ENCODE measurements at places on chromosomes 6 and 20.

DNA sequence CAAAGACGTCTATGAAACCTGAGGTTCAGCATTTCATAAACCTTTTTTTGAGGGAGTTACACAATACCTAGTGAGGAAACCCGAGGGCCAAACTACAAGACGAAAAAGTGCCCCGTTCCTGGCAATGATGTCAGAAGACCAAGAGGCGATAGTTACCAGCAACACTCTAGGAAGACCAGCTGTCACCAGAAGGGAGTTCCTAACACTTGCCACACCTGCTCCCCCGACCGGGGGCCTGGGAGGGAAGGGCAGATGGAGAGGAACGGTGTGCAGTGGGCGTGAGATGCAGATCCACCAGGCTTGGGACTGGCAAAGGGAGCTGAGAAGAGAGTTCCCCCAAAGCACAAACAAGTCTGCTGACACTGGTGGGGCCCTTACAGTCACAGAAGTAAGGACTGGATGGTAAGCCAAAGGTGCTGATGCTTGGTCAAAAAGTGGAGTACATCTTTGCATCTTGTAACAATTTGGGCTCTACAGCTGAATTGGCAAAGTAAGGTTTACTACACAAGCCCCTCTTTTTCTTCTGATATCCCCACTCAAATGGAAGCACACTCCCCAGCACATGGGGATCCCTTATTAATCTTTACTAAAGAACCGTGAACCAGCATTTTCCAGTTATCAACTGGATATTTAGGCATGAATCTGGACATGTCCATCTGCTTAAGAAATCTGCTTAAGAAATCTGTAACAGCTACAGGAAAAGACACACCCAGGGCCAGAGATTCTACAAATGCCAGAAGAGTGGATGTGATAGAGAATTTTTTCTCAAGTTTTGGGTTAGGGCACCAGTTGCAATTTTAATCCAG is 38.5 kb downstream of the PANK2 start:
- ATAC-seq = no peak

DNA sequence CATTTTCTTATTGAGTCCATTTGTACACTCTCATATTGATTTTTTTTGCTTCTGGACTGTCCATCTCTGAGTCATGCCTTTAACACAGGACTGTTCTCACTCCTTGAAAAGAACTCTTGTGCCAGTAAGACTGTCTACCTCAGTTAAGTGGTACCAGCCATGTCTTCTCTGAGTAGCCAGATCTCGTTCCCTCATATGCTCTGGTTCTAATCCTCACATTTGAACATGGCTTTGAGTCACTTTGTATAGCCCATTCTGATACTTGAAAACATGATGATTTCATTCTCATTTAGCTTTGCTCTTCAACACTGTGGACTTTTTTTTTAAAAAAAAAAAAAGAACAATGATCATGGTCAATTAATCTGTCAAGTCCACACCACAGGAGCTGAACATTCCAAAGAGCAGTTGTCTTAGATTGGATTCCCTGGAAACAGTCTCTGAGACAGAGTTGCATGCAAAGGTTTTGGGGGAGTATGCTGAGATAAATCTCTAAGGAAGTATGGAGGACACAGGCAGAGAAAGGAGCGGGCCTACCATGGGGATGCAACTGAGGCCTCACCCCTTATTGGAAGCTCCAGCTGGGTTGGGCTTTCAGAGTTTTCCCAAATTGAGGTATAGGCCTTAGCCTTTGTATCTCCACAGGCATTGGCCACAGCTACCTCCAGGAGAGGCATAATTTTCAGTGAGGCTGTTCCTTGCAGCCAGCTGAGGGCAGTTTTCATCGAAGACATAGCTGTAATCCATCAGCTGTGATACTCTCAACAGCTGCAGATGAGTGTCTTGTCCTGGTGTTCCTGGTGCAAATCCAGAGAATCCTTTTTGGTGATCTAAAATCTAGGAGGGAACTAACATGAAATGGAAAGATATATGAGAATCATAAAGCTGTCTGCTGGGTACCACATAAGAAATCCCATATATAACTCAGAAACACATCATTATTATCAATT is 6.0 kb upstream of the PTCHD4 start:
- ATAC-seq = no peak

- ATAC-seq = no peak
Observed at GRCh38 chr6:9537381-9537780, 877.5 kb downstream of the TFAP2A start.

DNA sequence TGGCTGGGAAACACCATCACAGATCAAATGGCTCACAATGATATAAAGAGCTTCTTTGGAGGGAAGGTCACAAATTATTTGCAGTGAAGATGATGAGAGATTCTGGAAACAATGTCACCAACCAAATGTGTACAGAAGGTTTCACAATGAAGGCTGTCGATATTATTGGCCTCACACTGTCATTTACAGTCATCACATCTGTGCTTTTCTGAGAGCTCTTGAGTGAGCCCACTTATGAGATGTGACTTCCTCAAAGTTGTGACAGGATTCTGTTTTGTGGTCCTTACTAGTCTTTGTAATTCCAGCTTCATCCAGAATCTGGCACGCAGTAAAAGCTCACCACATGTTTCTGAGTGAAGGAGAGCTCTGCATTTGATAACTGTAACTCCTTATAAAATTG is 133.6 kb downstream of the LMBRD1 start:
- no peak for ATAC-seq

GRCh38 chr6:95978230-95978629 is 37.5 kb upstream of the FUT9 start:
- ATAC-seq = no peak

- ATAC-seq = no peak
Observed at GRCh38 chr20:38406476-38406875, 28.7 kb downstream of the SNHG17 start.

DNA sequence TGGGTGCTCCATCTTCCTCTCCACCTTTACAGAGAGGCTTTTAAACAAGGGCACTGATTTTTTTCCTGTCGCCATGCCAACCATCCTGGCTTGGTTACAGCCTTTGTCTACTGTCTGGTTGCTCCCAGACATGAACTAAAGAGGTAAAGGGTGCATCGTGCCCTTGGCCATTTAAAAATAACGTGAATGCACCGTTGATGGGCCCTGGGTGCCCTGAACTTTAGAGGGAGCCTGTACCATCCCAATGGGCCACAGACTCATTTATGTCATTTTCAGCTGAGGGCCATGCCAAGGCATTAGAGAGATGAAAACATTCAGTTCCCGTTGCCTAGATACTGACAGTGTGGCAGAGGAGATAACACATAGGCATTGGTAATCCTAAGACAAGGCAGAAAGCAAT is 23.3 kb downstream of the TMC2 start:
- no peak for ATAC-seq

DNA sequence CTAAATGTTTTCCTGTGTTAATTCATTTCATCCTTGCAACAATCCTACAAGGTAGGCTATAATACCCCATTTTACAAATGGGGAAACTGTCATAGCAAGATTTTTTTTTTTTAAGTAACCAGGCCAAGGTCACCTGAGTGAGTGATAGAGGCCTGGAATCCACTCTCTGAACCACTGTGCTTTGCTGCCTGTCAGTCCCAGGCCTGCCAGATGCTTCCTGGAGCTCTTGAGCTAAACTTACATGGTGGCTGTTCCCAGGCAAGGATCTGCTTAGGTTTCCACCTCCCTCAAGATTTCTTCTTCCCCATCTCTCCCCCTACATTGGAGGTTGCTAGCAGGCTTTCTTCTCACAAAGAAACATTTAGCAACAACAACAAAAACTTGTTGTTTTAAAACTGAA is 32.7 kb upstream of the RNF8 start:
- no peak for ATAC-seq

- no peak for ATAC-seq
Observed at GRCh38 chr6:147666255-147666654, 157.8 kb downstream of the SAMD5 start.

- no peak for ATAC-seq
Observed at GRCh38 chr6:24864343-24864742, 65.6 kb upstream of the ARMH2 start.

GRCh38 chr6:110547266-110547964 is 71.0 kb upstream of the SLC22A16 start:
- no peak for ATAC-seq

DNA sequence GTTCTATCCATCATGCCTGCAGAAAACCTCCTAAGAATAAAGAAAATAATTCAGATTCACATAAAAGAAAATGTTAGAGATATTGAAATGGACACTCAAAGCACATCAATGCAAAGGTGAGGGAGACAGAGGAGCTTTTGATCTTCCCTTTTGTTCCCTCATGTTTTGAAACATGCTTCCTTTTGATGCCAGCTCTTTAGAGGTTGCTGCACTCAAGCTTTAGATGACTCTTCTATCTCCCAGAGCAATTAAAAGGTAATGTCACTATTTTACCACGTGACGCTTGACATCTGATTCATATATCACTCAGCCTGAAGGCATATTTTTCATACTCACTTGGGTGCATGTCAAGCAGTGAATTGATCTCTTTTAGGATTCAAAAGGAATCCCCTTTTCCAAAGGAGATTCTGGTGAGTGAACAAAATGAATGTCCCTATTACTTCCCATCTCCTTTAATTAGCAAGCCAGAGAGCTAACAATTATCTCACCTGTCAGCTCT is 1026.7 kb downstream of the KIF16B start:
- ATAC-seq = no peak

DNA sequence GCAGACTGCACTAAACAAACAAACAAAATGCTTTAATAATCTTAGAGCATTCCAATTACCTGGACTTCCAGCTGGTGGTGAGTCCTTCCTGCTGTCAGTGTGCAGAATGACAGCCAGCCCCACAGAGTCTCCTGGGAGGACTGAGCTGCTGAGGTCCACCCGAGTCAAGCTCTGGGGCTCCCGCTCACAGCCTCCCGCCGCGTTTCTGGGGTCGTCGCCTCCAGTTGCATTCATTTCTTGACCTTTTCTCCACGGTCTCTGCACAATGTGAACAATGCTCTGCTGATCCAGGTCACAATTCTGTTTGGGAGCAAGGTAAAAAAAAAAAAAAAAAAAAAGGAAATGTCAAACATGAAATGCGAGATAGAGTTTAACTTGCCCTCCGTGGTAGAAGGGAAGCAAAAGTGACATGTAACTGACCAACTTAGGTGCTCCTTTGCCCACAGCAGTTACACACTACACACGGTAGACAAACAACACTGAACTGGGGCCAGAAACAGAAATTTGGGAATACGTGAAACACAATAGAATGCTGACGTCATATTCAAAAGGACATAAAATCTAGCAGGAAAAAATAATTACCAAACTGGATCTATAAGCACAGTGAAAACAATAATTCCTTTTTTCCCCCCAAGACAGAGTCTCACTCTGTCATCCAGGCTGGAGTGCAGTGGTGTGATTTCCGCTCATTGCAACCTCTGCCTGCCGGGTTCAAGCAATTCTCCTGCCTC is 464.9 kb downstream of the PRKN start:
- ATAC-seq = no peak

DNA sequence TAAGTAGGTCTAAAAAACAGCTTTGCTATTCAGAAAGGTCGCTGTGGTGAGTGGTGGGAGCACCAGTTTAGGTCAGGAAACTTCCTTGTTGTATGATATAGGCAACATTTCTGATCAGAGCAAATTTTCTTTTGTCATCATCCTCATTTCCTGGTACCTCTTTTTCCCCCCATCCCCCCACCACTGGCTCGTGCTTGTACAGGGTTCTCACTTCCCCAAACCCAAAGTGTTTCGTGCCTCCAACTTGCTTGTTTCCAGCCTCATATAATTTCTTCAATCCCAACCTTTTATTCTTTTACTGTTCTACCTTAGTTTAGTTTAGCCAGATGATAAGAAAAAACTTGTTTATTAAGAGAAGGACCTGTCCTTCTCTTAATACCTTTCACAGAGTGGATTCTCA is 209.4 kb upstream of the JAG1 start:
- no peak for ATAC-seq

- peak; percentile 65 for ATAC-seq
Observed at GRCh38 chr20:29878281-29878741, 1379.2 kb upstream of the DEFB115 start.

- no peak for ATAC-seq
Observed at GRCh38 chr20:50636601-50637540, 54.5 kb downstream of the RIPOR3 start.

GRCh38 chr20:48986899-48987298 is 59.2 kb upstream of the CSE1L start:
- no peak for ATAC-seq

DNA sequence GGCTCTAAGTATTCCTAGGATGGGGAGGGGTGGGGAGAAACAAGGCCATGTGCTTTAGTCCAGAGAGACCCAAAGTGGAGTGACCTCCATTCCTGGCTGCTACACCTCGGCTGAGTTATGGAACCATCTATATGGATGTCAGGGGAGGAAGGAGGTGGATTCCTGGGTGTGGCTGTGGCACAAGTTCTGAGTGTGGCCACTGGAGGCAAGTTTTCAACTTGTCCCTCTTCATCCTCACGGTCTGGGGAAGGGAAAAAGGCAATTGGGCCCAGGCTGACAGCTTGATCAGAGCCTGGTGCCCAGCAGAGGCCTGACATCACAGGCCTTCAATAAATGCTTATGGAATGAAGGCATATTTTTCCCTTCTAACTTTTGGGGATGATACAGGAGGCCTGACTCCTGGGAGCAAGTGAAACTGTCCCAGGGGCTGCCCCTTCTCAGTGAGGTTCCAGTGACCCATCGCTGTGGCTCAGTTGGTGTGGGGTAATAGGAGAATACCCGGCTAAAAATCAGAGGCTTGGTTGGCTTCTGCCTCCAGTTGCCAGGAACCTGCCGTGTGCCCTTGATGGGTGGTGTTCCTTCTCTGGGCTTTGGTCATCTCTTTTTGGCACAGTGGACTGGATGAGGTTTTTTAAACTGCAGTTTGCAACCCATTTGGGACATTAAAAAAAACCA is 1.8 kb upstream of the ITPR3 start:
- ATAC-seq = no peak

DNA sequence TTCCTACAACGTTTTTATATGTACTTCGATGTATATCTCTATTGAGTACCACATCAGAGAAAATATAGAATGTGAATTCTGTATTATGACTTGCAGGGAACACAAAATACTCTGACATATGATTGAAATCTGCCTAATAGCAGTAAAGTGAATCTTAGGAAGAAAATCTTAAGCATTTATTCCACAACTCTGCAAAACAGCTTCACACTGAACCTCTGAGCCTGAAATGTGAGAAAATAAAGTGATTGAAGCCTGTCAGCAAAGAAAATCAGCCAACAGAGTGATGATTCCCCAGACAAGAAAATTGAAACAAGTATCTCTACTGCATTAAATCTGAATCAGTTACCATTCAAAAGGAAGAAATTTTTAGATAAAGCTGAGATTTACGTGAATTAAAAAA is 499.5 kb upstream of the RNF217 start:
- no peak for ATAC-seq

DNA sequence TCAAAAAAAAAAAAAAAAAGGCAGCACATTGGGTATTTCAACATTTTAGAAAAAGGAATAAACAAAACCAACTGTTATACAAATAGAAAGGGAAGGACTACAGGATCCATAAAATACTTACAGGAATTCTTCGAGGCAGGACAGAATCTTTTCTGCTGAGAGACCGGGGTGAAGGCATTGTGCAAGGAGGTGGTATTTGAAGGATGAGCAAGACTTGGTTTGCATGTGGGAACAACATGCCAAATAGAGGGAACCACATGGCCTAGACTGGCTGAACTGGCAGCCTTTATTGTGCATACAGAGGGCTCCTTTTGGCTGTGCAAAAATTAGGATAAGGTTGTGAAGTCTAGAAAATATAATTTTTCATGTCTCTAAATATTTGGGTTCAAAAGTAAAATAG is 62.9 kb downstream of the SCAND1 start:
- ATAC-seq = no peak

GRCh38 chr6:31114970-31115849 is 610 bp downstream of the PSORS1C1 start:
- ATAC-seq = no peak

- ATAC-seq = no peak
Observed at GRCh38 chr20:10005885-10006284, 28.9 kb upstream of the ANKEF1 start.

GRCh38 chr20:40686434-40686882 is 2.6 kb downstream of the MAFB start:
- ATAC-seq = no peak
